ENCODE measurements at places on chromosomes 5 and 9. TPM values are rescaled to one million over a fixed set of nuclear protein-coding genes. Genes with fewer than 3 reads are reported as not detected.

GRCh38 chr9:117744369-117744768 is 40.2 kb downstream of the TLR4 start:
- no peaks in the 10 kb centered on the region for H3K36me3 ChIP-seq
- peaks cover 7% of the 10 kb centered on the region for H3K4me1 ChIP-seq
- no peak for DNase-seq
- no peaks in the 10 kb centered on the region for H3K27me3 ChIP-seq
- no peak overlapping the region for H3K27ac ChIP-seq

PIP5K1B gene
- 0.27 TPM for total RNA-seq

DNA sequence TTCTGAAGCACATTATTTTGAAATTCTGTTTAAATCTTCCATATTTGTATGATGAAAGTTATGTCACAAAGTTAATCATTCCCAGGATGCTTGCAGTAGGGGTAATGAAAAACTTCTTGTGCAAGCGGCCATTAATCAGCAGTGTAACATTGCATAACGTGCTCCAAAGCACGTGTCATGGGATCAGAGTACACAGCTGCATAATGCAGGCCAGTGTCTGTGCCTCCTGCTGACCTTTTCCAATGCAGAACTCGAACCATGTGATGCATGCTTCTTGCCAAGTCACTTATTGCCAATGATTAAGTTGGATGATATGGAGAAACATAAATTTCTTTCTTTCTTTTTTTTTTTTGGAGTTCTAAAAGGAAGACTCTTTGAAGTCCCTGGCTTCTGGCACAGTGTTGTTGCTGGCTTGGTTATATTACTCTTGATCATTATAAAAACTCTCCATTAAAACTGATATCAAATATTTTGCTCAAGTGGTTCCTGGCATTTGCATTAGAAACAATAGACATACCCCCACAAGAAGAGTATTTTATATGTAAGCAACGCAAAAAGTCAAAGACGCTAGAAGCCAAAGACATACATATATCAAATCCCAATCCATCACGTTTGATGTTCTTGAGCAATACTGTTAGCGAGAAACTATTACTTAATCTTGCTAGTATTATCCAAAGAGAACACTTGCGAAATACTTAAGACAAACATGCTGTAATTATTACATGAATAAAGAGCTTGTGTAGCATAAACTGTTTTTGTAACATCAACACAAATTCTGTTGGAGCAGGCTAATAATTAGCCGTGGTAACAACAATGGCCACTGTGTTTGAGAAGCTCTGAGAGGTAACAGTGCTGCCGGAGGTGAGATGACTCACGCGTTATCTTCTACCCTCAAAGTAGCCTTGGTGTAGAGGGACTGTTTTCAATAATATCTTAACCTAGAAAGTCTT is 164.2 kb downstream of the AUH start:
- no peaks in the 10 kb centered on the region for H3K27me3 ChIP-seq
- no peak overlapping the region for H3K27ac ChIP-seq
- H3K36me3 ChIP-seq, result peaks cover 11% of the 10 kb centered on the region

DNA sequence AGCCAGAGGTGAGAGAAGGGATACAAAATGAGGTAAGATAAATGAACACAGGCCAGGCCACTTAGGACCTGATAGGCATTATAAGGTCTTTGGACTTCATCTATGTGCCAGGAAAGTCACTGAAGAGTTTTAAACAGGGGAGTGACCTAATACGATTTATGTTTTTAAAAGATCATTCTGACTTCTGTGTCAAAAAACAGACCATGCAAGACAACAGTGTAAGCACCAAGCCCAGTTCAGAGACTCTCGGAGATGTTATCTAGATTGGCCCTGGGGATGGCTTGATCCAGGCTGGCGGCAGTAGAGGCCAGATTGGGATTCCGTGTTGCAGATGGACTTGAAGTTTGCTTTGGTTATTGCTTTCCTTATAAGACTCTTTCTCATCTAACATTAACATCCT is 43.0 kb upstream of the DPYSL3 start:
- H3K4me3 ChIP-seq, result no peak overlapping the region
- H3K4me1 ChIP-seq, result no peaks in the 10 kb centered on the region
- H3K27me3 ChIP-seq, result peaks cover 1% of the 10 kb centered on the region
- H3K36me3 ChIP-seq, result no peaks in the 10 kb centered on the region
- no peak overlapping the region for H3K27ac ChIP-seq
- no peak for DNase-seq

DNA sequence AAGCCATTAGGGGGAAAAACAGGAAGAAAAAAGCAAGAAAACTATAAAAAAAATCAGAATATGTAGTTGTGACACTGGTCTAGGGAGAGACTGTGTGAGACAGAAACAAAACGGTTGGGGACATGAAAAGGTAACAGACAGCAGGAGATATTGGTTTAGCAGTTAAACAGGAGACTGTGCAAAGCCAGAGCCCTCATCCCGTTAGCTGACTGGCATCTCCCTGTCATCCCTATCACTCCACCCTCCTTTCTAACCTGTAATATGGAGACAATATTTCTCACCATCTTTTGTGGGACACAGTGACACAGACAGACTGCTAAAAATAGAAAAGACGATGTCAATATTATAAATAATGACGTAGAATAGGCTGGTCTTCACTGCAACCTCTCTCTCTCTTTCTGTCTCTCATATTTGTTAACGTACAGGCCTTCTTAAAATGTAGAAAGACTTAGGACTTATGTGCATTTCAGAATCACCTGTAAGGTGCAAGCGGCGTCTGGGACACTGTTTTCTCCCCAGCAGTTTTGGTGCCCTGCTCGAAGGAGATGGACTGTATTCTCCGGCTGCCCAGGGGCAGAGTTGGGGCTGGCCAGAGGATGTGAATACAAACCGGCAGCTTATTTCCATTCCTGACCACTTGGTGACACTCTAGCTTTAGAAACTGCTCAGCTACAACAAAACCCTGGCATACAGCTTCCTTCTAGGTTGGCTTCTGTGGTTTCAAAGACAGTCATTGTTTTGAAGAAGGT is 190.6 kb downstream of the MAT2B start:
- peaks cover 33% of the 10 kb centered on the region for H3K4me1 ChIP-seq
- DNase-seq, result peak; percentile 57
- H3K36me3 ChIP-seq, result no peaks in the 10 kb centered on the region
- H3K4me3 ChIP-seq, result no peak overlapping the region

GPX3 gene
- total RNA-seq, result 20.4 TPM

GRCh38 chr5:118224546-118224945 is 763.8 kb downstream of the DTWD2 start:
- no peak overlapping the region for H3K4me3 ChIP-seq
- H3K4me1 ChIP-seq, result no peaks in the 10 kb centered on the region
- DNase-seq, result no peak
- no peak overlapping the region for H3K27ac ChIP-seq
- H3K27me3 ChIP-seq, result no peaks in the 10 kb centered on the region

Measured in glutamatergic neuron (in vitro differentiated cells).